Cardiac muscle cell (in vitro differentiated cells and primary cell): ENCODE measurements at places on chromosomes 12 and 14.

GRCh38 chr14:102968306-102968705 is 45.8 kb downstream of the AMN start:
- no peak overlapping the region for H3K27ac ChIP-seq
- no peaks in the 10 kb centered on the region for H3K27me3 ChIP-seq
- no peak for DNase-seq

- H3K27ac ChIP-seq: no peak overlapping the region
- DNase-seq: peak; percentile 72
- H3K27me3 ChIP-seq: no peaks in the 10 kb centered on the region
- H3K4me1 ChIP-seq: peaks cover 7% of the 10 kb centered on the region
- H3K36me3 ChIP-seq: no peaks in the 10 kb centered on the region
Observed at GRCh38 chr12:50215033-50215432, 47.9 kb upstream of the CERS5 start.

DNA sequence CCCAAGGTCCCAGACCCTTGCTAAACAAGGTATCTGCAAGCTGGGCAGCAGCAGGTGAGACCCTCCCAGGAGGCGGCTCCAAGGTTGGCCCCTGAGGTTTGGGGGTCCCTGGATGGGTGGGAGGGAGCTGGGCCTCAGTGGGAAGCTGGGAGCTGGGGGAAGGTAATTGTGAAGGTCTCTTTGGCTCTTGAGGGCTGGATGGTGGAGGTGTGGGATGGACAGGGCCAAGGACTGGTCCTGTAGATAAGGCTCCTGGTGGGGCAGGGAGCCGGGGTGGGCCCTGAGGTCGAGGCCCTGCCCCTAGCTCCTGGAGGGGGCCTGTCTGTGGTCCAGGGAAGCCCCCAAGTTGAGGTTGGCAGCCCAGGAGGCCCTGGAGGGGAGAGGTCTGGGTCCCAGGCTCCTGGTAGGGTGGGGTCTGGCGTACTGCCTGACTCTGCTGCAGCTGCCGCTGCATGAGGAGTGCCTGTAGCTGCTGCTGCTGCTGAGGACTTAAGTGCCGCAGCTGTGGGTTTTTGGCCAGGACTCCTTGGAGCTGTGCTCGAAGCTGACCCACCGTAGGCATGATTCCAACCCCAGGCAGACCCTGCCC is 13.1 kb upstream of the PRKAG1 start:
- H3K27me3 ChIP-seq: no peaks in the 10 kb centered on the region
- peaks cover 65% of the 10 kb centered on the region for H3K36me3 ChIP-seq
- H3K4me3 ChIP-seq: no peak overlapping the region

DNA sequence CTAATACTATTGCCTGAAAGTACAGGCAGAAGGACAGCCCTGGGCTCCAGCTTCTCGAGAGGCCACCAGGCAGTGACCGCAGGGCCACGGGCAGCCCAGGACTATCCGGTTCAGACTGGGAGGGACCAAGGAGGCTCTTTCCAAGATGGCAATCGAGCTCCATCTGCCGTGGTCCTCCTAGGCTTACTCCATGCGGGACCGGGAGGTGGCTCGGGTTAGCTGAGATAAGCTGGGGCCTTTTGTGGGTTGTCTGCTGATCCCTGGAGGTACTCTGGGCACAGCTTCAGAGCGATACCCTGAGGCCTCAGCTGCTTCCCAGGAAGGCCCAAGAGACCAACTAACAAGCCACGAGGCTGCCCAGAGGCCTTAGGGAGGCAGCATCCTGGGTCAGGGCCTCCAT is 33.1 kb downstream of the SNRNP35 start:
- no peak overlapping the region for H3K27ac ChIP-seq
- no peak overlapping the region for H3K4me3 ChIP-seq
- no peak for DNase-seq
- no peaks in the 10 kb centered on the region for H3K4me1 ChIP-seq
- H3K27me3 ChIP-seq: no peaks in the 10 kb centered on the region

DNA sequence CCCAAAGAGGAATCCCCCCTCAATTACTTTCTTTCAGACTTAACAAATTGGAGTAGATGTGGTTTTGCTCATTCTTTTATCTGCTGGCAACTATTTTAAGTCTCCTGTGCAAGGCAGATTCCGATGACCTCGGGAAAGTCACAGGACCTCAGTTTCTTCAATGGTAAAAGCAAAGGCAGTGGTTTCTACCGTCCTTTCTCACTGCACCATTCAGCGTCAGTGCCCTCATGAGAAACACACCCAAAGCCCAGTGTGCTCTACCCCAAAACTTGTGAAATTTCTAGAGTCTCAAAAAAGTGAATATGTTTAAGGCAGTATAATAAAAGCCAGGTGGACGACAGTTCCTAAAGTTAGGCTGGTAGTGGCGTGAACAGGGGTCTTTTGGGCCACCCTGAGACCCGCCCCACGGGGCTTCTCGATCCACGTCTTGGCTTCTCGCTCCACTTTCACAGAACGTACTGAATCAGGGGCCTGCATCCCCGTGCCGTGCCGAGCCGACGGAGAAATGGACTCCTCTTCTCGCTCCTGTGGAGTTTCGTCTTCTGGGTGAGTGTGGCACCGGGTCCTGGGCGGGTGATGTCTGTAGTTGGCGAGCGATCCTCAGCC is 1.3 kb upstream of the ARHGAP5 start:
- peak overlapping the region; percentile 97 for H3K27ac ChIP-seq
- H3K27me3 ChIP-seq: no peaks in the 10 kb centered on the region
- peaks cover 27% of the 10 kb centered on the region for H3K4me1 ChIP-seq
- H3K36me3 ChIP-seq: no peaks in the 10 kb centered on the region
- DNase-seq: peak; percentile 24
